NCI-H748 treated with DMSO at 0.1 percent for 48 hours (cell line): ENCODE measurements at places on chromosomes 1 and 21.

GRCh38 chr21:45405819-45406762, 1.1 kb downstream of the COL18A1 start:
- DNase-seq = no peak

- no peak for DNase-seq
Measured at GRCh38 chr1:218493986-218494385, 148.8 kb downstream of the TGFB2 start.

DNA sequence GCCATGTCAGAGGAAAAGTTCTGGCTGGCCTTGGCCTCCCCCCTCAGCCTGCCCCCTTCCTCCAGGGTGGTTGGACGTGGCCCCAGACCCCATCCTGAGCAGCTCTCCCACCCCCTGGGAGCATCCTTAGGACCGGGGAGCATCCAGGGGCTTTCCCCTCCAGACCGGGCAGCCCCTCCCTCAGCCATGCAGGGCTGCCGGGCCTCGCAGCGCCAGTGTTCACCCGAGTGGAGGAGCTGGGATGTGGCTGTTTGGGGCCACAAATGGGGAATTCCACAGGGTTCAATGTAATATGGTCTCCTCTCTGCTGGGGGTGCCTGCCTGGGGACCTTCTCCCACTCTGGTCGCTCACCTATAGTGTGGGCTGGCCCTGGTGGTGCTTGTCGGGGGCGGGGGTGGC, 4.2 kb upstream of the PFKL start:
- no peak for DNase-seq

- DNase-seq = no peak
Measured at GRCh38 chr1:228350831-228351781, 55.5 kb downstream of the TRIM11 start.

DNA sequence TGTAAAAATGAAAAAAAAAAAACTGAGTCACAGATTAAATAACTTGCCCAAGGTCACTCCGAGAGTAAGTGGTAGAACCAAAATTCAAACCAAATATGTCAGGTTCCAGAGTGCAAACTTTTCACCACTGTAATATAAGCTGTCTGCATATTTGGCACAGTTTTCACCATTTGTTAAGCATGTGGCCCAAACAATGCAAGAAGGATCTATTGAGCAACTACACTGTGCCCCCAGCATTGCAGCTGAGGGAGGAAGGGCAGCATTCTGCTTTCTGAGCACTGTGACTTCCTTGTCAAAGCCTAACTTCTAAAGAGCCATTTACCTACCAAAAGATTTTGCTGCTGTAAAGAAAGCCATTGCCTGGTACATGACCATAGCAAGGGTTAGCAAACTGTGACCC, 133.4 kb downstream of the SYT2 start:
- DNase-seq = no peak

- DNase-seq = no peak
Measured at GRCh38 chr1:4633346-4633745, 21.1 kb upstream of the AJAP1 start.
